CD4-positive, alpha-beta T cell (primary cell): ENCODE measurements at places on chromosomes 5 and 9. TPM values are rescaled to one million over a fixed set of nuclear protein-coding genes. Genes with fewer than 3 reads are reported as not detected.

LCN12 gene
- total RNA-seq: 1.3 TPM

MARCOL gene
- total RNA-seq: not detected

ATOX1 gene
- total RNA-seq: 11.2 TPM

IGFBPL1 gene
- not detected for total RNA-seq

PRSS3 gene
- total RNA-seq: not detected

SEMA6A gene
- total RNA-seq: not detected

PCDHA3 gene
- not detected for total RNA-seq

CDX1 gene
- not detected for total RNA-seq

EIF4E1B gene
- not detected for total RNA-seq

ZNF169 gene
- total RNA-seq: 5.1 TPM
